AG09309 (cell line): ENCODE measurements at places on chromosomes 4 and X.

DNA sequence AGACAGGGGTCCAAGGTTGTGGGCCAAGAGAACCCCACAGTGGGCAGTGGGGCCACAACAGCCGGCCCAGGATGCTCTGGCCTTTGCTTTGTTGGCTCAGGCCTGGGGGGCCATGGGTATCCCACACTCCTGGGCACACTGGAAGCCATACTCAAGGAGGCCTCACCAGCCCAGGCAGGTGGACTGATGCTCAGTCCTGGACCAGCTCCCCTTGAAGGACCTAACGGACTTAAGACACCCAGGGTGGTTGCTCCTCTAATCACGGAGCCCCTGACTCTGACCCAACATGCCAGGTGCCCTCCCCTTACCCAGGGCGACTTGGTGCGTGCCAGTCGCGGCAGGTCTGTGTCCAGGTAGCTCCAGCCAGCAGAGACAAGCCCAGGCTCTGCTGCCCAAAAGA is 50.8 kb downstream of the ZFYVE28 start:
- DNase-seq, result no peak

- no peak for DNase-seq
Observed at GRCh38 chr4:74181219-74181618, 23.3 kb downstream of the MTHFD2L start.

DNA sequence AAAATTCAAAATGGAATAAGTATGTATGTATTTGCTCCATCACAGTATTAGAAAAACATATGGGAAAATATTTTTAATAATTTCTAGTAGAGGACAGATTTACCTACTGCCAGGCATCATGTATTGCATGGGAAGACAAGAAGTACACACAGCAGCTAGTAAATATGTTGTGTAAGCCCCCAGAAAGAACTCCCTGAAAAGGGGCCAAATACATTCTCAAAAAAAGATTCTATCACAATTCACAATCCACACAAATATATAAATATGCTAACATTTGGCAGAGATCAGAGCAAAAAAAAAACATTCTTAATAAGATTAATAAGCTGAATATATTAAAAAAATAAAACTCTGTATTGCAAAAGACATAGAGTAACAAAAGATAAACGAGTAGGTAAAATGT is 28.0 kb downstream of the SLC10A6 start:
- no peak for DNase-seq

GRCh38 chrX:45472968-45473367 is 272.3 kb upstream of the DIPK2B start:
- peak; percentile 70 for DNase-seq

DNA sequence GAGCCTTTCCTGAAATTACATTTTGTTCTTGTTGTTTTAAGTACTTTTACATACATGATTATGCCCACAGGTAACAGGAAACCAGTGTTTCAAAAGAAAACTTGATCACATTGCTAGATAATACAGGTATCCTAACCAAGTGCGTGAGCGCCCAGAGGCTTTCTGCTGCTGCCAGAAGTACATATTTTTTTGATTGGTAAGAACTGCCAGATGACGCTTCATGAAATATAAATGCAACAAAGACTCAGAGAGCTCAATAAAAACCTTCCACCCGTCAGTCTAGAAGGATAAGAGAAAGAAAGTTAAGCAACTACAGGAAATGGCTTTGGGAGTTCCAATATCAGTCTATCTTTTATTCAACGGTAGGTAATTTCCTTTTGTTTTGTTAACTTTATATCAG is at the start of gene EPGN:
Gene EPGN (plus strand): TSS at position 256 of the 400 bp plus-strand sequence. CDS start 64 bp downstream, at position 320.
- DNase-seq, result no peak

DNA sequence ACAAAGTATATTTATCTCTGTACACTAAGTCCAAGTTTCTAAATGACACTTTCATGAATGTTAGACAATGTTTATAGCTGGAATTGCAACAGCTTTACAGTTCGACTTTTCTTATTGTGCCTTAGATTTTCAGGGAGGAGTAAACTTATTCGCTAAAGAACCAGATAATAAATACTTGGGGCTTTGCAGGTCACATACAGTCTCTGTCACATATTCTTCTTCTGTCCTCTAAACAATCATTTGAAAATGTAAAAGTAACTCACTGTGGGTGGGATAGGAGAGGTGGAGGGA is 132.6 kb downstream of the SPRY1 start:
- DNase-seq, result no peak

DNA sequence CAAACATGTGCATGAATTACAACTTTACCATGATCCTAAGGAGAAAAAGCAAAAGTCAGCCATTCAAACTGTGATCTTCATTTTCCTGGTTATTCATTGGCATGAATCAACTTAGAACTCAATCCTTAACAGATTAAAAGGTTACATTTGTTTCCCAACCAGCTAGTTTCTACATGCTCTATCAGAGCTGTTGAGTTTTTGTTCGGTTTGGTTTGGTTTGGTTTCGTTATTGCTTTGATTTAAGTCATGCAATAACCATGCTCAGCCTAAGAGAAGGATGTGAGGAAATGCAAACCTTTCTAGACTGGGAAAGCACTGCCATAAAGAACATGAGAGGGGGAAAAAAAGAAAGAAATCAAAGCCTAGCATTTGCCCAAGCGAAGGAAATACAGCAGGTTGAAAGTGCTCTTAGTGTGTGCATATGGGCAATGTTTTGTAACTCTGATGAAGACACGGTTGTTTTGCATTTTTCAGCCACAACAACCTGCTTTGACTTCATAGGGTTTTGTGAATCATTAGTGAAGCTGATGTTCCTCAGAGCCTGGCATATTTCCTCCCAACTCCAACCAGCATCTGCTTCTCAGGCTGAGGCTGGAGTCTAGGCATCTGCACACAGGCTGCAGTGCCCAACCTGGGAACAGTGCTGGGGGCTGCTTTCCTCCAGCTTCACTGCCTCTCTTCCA is 234.3 kb downstream of the ZNF674 start:
- no peak for DNase-seq

DNA sequence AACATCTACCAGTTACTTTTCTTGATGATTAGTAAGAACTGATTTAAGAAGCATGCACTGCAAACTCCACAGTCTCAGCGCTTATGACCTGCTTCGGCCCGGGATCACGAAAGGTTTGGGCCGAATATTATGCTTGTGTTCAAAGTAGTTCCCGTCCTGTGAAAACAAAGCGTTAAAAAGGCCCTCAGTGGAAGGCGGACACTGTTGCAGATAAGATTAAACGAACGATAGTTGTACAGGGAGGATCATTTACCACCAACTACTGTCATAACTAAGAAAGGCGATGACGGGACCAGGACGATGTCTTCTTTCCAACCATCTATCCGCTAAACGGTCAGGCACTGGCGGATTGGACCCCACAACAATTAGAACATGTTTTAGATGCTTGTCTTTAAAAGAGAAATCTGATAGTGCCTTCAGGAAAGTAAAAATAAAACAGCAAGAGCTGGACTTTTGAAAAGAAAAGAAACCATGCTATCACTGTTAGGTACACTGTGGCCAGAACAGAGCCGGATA is 21.1 kb downstream of the PDLIM3 start:
- no peak for DNase-seq

- DNase-seq, result no peak
Observed at GRCh38 chrX:107029752-107030151, 29.7 kb upstream of the MORC4 start.

- DNase-seq, result no peak
Observed at GRCh38 chr4:110155654-110156053, 42.8 kb downstream of the ELOVL6 start.

GRCh38 chrX:100748108-100748507 is 16.2 kb upstream of the SYTL4 start:
- no peak for DNase-seq

DNA sequence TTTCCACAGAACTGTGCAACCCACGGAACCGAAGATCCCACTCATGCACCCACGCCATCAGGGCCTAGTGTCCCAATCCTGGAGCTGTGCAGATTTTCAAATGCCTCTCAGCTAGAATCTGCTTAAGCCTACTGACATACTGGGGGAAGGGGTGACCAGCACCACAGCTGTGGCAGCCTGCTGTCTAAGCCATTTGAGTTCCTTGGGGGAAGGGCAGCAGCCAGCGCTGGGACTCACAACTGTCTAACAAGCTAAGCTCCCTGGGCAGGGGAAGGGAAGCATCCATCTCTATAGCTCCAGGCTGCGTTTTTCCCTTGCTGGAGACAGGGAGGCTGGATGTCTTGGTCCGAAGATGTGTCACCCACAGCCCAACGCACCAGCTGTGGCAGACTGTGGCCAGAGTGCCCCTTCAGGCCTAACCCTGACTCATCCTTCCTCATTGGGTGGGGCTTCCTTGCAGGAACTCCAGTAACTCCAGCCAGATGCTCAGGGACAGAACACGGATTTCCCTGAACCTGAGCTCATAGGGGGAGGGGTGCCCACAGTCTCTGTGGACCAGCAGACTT is 194.8 kb downstream of the CHRDL1 start:
- peak; percentile 4 for DNase-seq

- DNase-seq, result peak; percentile 92
Observed at GRCh38 chr4:86011117-86011516, 348.7 kb downstream of the MAPK10 start.

DNA sequence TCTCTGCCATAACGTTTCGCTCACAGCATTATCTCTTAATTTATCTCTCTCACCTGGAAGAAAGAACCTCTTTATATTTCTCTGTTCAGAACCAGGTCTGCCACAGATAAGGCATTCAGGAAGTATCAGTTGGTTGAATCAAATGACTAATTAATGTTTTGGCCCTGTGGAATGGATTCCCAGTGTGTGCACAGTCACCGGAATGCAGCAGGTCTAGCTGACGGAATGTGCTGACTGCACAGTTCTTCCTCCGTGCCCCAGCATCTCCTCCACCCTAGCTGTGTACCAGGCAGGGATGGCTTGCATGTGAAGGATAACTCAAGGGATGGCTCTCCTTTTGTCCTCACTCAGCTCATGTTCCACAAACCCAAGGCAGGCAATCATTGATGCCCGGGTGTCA is 141.8 kb upstream of the MSX1 start:
- DNase-seq, result no peak

GRCh38 chrX:129540722-129541184 is 694 bp downstream of the OCRL start:
- no peak for DNase-seq

GRCh38 chr4:40719008-40719623 is 30.6 kb upstream of the NSUN7 start:
- DNase-seq, result peak; percentile 37

DNA sequence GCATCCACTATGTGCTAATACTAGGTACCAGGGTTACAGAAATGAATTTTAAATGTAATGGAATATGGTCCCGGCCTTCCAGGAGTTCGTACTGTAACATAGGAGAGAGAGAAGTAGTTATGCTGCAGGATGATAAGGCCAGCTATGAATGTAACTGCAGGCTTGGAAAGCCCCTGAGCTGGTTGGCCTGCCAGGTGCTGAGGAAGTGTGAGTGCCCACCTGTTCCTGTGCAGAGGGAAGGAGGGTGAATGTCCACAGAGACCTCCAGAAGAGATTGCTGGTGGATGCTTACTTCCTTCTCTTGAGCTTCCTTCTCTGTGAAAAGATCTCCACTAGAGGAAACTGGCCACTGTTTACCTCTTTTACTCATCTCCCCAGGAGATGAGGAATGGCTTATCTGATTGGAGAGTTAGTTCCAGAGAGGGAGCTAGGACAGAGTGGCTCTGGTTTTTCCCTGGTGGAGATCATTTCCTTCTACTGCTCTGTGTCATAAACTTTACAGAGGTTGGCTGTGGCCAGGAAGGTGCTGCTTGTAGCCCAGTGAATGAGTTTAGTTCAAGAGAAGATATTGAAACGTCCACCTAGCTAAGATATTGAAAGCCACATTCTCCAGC is 114.0 kb upstream of the LNX1 start:
- no peak for DNase-seq

DNA sequence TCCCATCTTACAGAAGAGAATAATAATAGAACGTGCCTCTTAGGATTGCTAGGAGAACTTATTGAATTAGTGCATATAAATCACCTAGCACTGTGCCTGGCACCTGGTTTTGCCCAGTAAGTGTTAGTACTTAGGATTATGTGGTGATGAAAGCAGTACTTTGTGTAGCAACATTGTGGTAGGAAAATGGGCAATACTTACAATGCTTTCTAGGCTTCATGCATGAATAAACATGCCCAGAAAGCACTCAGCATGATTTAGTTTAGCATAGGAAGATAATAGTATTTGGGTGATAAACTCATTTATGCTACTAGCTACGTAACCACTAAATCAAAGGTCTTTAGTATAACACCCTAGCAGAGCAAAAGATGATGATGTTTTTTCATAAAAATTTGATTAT is 105.6 kb downstream of the NEUROG2 start:
- DNase-seq, result no peak

GRCh38 chr4:23348789-23349498 is 540.9 kb downstream of the PPARGC1A start:
- DNase-seq, result no peak

DNA sequence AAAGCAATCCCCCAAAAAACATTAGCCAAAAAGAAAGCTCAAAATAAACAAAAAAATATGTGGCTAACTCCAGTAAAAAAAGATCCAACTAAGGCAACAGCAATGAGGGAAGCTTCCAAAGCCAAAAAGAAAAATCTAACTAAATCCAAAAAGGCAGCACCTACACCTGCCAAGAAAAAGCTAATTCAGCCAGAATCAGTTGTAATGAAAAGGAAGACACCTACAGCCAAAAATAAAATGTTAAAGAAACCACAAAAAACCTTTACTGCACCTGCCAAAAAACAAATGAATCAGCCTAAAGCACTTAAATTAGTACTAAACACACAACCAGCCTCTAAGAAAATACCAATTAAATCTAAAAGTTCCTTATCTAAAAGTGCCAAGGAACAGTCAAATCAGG is 37.2 kb upstream of the CABS1 start:
- no peak for DNase-seq
